ENCODE measurements at places on chromosomes 11 and 22. TPM values are rescaled to one million over a fixed set of nuclear protein-coding genes. Genes with fewer than 3 reads are reported as not detected.

Gene SCGB1D2
- total RNA-seq, result not detected

Gene GNG3
- 0.57 TPM for total RNA-seq

Gene NXF1
- 56.1 TPM for total RNA-seq

Gene MRE11
- total RNA-seq, result 40.3 TPM

Gene LARGE2
- 1.4 TPM for total RNA-seq

Gene SLC17A6
- not detected for total RNA-seq

Gene SLC35F2
- 35.7 TPM for total RNA-seq

DNA sequence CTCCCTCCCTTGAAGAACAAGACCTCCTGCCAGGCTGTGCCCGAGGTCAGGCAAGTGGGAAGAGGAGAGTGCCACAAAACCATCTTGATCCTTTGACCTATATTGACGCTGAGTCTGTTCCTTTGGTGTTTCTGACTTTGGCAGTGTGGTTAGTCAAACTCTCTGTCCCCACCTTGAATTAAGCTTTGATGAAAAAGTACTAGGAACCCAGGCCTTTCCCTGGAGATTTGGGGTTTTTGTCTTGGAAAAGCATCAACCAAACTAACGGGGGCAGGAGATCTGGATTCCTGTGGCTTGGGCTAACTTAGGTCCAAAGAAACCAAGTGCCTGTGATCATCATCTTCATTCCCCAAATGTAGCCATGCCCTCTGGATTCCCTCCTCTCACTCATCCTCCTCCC lies 40.4 kb downstream of the ARFGAP2 start:
- DNase-seq, result no peak

- peak; percentile 83 for DNase-seq
Measured at GRCh38 chr22:38180841-38181452, 683 bp downstream of the PLA2G6 start.

GRCh38 chr11:93743291-93743690 lies 1.8 kb downstream of the C11orf54 start:
- DNase-seq, result no peak

- DNase-seq, result no peak
Measured at GRCh38 chr11:19929655-19930054, 217.0 kb downstream of the NAV2 start.

DNA sequence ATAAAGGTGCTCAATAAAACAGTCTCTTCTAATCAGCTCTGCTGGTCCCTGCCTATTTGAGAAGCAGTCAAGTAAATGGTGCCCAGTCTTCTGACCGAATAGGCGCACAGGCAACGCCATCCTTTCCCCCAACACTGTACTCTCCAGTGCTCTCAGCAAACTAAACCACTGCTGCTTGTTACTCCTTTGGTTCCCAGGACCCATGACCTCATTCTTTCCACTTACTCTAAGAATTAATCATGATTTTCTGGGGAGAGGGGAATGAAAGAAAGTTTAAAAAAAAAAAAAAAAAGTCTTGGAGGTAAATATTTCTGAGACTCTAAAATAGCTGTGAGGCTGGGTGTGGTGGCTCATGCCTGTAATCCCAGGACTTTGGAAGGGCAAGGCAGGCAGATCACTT lies 63.7 kb downstream of the SGSM3 start:
- no peak for DNase-seq

DNA sequence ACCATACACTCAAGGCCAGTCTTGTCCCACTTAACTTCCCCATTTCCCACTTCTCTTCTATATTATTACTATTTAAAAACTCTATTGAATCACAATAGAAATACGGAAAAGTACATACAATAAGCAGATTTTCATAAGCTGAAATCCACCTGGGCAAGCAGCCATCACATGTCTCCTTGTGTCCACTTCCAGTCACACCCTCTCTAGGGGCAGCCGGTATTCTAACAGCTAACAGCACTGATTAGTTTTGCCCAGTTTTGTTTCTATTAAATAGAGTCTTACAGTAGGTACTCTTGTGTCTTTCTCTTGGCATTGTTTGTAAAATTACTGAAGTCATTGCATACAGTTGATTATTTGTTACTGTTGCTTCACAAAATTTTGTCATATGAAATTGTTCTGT lies 37.8 kb downstream of the PPP6R3 start:
- DNase-seq, result no peak

DNA sequence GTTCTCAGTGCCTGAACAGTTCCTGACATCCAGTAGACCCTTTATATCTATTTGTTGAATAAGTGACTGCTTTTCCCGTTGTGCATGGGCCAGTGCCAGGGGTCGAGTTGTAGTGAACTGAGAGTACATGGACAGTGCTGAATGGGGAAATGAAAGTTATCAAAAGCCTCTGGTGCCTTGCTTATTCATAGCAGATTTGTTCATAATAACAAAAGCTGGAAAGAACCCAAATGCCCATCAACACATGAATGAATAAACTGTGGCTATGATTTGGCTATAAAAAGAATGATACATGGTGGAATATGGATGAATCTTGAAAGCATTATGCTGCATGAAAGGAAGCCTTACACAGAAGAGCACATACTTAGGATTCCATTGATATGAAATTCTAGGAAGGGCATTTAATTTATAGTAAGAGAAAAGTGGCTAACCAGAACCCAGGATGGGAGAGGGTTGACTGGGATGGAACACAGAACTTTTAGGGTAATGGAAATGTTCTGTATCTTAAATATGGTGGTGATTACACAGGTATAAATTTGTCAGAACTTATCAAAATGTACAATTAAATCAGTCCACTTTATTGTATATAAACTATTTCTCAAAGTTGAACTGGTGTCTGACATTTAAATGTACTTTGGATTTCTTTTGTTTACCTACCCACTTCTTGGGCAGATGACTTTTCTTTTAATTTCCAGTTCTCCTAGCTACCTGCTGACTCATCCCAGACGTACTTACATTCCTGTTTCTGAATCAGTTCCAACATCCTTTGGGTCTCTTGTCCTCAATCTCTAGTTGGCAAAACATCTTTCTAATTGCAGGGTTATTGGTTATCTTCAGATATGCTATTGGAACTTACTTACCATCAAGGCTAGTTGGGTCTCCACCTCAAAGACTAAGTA lies 42.8 kb downstream of the PACS1 start:
- peak; percentile 90 for DNase-seq

DNA sequence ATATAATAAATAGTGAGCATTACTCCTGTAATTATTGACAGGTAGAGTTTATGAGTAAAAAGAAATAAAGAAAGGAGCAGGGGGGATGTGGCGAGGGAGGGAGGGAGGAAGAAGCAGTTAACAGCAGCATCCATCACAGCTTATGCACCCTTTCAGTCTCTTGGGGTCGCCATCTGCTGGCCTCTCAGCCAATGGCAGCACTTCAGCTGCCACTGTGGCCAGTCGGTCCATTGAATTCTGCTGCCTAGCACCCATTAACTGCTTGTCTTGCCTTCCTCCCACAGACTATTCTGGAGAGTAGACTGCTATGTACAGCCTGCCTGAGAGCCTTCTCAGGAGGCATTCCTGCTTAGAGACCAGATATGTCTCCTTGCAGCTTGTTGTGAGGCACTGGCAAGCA lies 388.3 kb downstream of the TENM4 start:
- DNase-seq, result no peak

GRCh38 chr11:126415669-126416420 lies 60.4 kb downstream of the ST3GAL4 start:
- no peak for DNase-seq

GRCh38 chr11:86668929-86669328 lies 3.5 kb downstream of the ME3 start:
- no peak for DNase-seq

- DNase-seq, result no peak
Measured at GRCh38 chr11:71147331-71147730, 105.0 kb downstream of the SHANK2 start.

DNA sequence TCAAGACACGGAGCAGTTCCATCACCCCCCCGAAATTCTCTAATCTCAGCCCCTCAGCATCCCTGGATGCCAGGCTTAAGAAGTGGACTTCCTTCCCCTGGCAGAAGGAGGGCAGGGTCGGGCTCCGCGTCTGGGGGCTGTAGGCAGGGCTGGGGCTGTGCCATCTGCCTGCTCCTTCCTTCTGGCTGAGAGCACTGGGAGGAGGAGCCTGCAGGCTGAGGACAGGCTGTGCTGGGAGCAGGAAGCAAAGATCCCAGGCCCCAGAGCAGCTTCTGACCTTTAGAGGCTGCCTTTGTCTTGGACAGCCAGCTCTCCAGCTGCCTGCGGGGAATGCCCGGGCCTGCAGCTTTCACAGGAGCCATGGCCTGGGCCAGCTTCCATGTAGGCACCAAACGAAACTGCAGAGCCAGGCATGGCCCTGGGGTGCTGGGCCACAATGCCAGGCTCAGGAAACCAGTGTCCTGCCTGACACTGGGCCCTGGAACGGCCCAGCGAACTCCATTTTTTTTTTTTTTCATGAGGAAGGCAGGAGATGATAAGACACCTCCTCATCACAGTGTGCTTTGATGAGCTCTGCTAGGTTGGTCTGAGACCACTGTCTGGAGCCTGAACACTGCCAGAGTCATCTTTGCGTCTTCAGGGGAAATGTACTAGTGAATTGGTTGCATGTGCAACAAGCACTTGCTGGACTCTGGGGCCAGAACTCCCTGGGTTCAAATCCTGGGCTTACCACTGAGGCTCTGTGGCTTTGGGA lies 67.9 kb downstream of the MCM5 start:
- DNase-seq, result no peak

DNA sequence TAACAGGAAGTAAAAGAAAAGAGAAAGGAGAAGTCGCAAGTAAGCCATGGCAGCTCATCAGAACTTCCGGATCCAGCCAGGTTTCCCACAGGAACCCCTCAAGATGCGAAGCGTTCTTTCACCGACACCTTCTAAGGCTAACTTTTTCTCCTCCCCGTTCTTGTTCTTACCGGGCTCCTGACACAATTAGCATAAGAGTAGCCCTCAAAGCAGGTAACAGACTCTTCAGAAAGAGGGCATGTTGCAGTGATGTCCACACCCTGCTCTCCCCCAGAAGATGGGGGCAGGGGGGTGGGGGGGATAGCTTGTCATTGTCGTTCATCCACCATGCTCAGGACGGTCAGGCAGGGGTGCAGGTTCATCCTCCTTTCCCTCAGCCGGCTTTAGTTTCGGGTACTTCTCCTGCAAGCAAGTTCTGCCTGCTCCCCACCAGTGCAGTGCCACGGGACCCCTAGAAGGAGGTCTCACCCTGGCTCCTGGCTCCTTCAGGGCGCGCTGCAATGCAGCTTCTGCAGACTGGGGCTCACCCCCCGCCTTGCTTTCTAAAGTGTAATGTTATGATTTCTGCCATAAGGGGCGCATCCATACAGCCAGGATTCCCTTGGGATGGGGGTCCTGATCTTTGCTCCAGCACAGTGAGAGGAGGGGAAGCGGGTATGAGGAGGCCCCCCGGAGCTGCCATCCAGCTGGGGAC lies 2.3 kb downstream of the OPCML start:
- no peak for DNase-seq

DNA sequence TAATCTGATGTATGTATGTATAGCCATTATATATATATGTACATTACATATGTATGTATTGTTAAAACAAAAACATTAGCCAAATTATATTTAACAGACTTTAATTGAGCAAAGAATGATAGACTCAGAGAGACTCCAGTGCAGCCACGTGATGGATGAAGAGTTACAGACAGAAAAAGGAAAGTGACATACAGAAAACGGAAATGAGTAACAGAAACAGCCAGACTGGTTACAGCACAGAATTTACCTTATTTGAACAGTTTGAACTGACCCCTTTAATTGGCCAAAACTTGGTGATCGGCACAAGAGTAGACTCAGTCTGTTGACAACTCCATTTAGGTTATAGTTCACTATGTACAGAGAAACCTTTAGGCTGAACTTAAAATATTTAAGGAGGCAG lies 35.0 kb downstream of the CHORDC1 start:
- DNase-seq, result no peak

GRCh38 chr22:31233001-31233400 lies 20.9 kb downstream of the LIMK2 start:
- no peak for DNase-seq

DNA sequence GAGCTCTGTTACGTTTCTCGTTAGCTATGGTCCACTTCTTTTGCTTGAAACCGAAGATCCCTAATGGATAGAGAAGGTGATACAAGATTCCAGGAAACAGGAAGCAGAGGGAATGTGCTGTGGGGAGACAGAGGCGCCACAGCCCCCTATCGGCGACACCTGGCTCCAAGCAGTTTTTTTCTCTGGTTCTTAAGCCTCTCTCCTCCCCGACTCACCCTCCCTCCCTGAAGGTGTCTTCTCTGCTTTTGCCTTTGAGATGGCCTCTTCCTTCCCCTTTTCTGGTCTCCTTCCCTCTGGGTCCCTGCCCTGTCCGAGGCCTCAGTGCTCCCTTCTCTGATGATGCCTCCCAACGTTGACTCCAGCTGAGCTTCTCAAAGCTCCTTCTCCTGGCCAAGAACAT lies 14.2 kb upstream of the APOBEC3A start:
- DNase-seq, result no peak

GRCh38 chr11:62295504-62295903 lies 3.4 kb downstream of the SCGB1D4 start:
- DNase-seq, result no peak

GRCh38 chr11:119461229-119461963 lies 38.4 kb upstream of the THY1 start:
- DNase-seq, result no peak

GRCh38 chr22:17964643-17965042 lies 59.7 kb downstream of the MICAL3 start:
- no peak for DNase-seq

DNA sequence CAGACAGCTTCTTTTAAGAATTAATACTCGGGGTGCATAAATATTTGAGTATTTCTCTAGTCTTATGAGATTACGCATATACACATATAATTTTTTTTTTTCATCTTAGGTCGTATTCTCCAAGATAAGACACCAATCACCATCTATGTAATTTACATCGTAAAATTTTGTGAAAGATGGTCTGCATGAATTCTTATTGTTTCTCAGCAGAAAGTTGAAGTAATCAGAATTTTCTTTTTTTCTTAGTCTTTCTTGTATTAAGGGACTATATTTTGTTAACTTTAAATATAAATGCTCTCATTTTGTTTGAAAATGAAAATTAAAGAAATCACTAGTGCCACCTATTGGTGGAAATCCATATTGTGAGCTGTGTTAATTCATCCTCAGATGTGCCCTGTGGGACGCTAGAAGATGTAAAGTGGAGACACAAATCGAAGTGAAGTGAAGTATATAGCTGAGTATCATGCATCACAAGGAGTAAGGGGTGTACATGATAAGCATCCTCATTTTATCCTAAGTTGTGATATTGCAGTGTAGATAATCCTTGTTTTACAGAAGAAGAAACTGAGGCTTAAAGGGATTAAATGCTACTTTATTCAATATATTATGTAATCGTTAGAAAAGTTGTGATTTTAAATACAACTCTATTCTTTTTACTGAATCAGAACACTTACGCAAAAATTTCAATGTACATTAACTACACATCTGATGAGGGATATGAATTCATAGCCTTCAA lies 2084.3 kb downstream of the LRRC4C start:
- DNase-seq, result no peak

- DNase-seq, result no peak
Measured at GRCh38 chr11:110629594-110629993, 82.6 kb downstream of the ARHGAP20 start.
